Esophagus mucosa (tissue), 1 donor: ENCODE measurements at places on chromosomes 7 and 10.

- no peak for ATAC-seq
Measured at GRCh38 chr7:111763221-111763801, 201.0 kb upstream of the IMMP2L start.

GRCh38 chr7:102811942-102812678 is 63.3 kb downstream of the FAM185A start:
- ATAC-seq: no peak

DNA sequence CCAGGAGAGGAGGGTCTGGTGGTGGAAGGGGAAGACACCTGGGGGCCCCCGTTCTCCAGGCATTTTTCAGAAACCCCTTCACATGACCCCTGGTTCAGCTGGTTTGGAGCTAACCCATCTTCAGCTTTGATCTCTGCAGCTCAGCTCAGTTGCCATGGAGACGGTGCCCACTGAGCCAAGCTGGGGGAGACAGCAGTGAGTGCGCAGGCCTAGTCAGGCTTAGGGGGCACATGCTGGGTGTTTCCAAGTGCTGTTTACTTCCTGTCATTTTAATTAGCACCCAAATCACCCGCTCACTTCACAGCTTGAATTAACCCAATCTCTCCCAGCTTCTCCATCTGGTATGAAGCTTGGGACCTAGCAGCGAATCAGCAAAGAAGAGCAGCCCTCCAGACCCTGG is 9.0 kb downstream of the SPOCK2 start:
- ATAC-seq: no peak

- ATAC-seq: no peak
Measured at GRCh38 chr7:114048386-114049235, 129.8 kb upstream of the PPP1R3A start.

DNA sequence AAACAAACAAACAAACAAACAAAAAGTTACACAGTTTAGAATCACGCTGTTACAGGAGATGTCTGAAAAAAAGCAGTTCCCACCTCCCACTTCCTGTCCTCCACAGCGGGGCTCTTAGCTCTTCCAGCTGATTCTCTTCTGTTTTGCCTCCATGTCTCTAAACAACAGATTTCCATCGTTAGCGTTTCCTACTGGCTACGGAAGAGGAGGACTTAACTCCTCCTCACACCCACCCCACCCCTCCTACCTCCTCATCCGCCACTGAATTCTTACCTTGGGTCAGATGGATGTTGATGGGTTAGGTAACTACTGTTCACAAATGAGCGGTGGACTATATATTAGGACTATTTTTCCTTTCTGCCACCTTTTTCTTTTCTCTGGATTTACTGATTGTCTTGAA is 36.8 kb upstream of the NUB1 start:
- no peak for ATAC-seq

DNA sequence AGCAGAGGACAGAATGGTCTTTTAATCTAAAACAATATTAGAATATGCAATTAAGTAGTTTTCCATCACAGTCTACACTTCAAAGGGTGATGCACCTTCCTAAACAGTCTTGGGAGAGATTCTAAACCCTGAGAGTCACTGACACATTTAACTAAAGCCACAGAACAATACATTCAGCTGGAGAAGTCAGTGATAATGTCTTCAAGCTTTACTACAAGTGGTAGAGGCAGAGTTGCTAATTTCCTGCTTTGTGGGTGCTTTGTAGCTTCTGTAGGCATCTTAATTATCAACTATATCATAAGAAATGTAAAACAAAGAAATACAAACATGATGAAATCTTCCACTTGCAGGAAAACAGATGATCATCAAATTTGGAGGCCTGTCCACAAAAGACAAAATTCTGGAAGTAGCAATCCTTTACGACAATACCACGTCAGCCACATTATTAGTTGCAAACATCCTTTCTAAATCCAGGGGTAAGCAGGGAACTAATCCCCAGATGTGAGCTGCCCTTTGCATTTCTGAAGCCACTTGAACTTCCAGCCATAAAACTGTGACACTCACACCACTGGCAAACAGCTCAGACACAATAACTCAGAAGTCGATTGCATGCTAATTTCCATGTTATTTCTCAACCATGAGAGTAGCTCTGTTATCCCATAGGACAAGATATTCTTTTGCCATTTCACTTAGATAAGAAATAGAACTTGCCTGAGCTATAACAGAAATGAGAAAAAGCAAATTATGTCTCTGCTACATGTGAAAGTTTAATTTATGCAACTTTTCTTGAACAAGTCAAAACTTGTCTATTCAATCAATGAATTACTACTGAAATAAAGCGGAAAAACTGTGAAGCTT is 212.2 kb downstream of the FAM107B start:
- ATAC-seq: no peak

DNA sequence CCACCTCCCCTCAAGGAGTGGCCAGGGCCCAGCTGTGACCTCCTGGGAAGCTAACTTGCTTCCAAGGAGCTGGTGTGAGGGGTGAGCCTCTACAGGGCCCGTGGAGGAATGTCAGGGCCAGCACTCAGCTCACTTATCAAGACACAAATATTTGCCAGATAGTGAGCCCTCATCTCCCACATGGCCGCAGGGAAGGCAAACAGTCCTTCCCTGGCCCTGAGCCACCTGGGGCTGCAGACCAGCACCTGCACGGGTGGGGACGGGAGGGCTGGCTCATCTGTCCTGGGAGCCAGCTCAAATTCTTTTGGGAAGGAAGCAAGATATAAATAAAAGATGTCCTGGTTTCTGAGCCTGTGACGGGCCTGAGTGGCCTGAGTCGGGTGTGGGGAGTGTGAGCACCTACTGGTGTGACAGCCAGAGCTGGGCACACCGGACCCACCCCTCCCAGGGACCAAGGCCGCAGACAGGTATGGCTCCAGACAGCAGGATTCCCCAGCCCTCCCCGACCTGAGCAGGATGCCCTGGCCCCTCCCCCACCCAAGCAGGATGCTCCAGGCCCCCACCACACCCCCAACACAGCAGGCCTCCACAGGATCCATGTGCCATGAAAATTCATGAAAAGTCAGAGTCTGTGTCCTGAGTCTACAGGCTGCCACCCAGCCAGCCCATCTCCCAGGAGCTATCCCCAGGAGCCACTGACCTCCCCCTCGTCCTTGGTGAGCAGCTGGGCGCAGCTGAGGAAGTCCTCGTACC is 148.0 kb downstream of the MAPK8 start:
- ATAC-seq: no peak

DNA sequence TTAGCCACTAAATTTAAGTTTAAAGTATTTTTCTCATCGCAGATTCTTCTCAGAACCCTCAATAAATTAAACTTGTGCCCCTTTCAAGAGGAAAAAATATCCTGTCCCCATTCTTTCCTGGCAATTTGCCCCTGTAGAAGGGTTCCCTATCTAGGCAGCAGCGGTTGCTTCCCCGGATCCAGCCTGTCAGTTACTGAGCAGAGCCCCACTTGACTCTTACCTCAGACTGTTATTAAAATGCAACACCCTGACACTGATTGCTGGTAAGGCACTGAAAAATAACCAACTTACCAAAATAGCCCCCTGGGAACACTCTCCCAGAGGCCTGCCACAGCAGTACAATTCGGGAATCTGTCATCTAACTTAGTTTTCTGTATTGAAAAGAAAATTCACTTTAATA is 13.9 kb downstream of the LMTK2 start:
- no peak for ATAC-seq

- no peak for ATAC-seq
Measured at GRCh38 chr10:352476-353235, 217.4 kb downstream of the ZMYND11 start.

DNA sequence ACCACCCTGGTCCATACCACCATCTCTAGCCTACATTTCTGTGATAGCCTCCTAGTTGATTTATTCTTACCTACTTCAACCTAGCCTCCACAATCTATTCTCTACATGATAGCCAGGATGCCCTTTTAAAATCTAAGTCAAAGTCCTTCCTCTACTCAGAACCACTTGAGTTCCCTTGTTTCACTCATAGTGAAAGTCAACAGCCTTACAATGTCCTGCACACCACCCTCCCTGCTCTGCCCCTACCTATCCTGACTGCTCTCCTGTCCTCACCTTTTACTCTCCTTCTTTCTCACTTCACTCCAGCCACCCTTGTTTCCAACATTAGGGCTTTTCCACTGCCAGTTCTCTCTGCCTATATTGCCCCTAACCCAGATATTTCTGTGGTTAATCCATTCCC is 146.7 kb downstream of the GRM3 start:
- ATAC-seq: no peak

GRCh38 chr10:70381471-70382421 is 679 bp downstream of the LRRC20 start:
- ATAC-seq: peak; percentile 14

DNA sequence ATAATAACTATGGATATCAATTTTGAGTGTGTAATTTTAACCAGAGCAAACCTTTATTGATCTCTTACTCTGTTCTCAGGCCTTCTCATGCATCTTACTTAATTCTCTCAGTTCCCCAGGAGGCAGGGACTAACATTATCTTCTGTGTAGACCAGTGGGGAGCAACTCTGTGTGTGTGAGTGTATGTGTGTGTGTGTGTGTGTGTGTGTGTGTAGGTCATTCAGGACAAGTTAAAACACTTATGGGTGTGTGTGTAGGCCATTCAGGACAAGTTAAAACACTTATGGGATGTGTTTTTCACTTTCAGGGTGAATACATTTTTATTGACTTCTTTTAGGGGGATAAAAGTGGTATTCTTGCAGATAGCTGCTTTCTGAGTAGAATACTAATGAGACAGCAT is 145.0 kb downstream of the ADAM12 start:
- ATAC-seq: no peak

DNA sequence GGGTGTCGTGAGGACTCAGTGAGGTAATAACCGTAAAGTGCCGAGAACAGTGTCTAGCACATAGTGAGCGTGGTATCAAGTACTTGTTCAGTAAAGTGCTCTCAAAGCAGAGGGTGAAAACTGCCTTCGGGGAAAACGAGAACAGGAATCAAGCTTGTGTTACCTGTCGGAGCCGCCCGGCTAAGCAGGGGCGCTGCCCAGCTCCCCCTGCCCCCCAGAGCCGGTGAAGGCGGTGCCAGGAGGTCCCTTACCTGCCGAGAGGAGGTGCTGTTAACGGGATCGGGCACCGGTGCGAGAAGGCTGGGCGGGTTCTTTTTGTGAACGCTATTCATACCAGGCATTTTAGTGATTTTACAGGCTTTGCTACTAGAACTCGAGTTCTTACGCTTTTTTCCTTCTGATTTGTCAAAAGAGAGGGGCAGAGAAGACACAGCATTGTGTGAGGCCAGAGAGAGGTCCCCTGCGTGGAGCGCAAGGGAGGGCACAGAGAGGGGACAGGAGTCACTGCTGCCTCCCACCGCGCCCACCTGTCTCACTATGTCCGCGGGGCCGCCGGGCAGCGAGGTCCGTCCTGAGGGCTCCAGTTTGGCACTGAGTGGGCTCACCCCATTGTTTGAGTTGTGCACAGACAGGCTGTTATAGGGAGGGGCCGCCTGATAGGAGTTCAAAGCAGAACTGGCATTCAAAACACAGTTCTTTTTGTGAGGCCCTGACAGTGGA is 32.5 kb upstream of the EFCAB10 start:
- no peak for ATAC-seq

GRCh38 chr10:88076027-88076880 is 212.8 kb downstream of the PTEN start:
- ATAC-seq: peak; percentile 31

DNA sequence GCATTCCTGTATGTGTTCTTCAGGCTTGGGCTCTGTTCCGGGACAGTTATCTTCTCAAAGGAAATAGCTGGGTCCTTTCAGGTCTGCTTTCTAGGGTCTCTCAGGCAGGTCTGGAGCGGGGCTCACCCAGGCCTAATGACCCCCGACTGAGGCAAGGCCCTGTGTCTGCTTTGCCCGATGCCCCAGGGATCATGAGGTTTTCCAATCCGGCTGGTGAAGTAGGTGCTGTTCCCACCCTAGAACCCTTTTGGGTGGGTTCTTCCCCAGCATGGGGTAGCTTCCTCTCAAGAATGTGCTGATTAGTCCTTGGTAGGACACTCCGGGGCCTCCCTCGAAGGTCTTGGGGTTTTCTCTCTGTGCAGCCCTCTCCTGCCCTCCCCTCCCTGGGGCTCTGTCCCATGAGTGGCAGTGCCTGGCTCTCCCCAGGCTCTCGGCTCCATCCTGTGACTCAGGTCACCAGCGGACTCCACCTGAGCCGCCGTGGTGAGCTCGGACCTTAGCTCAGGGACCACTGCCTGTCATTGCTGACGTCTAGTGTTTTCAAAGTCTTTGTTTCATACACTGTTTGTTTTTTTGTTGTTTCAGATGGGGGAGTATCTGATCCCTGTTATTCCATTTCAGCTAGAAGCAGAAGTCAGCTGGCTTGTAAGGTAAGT is 71.0 kb upstream of the NKX6-2 start:
- no peak for ATAC-seq

- ATAC-seq: no peak
Measured at GRCh38 chr10:116082206-116082605, 190.8 kb downstream of the GFRA1 start.

DNA sequence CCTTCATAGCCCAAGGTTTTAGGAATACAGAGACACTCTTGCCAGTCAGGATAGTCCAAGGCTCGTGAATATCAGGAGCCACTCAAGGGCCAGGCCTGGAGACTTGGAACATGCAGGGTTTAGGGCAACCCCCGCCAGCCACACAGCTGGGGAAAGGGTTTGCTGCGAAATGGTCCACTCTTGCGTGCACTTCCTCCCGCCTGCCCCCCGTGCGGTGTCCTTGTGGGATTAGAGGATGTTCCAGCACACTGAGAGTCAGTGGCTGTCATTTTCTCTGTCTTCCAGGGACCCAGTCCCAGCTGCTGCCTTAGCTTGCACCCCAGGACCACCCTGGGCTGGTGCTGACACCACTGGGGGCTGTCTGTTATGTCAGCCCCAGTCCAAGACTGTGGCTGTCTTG is 38.5 kb downstream of the POR start:
- ATAC-seq: no peak

DNA sequence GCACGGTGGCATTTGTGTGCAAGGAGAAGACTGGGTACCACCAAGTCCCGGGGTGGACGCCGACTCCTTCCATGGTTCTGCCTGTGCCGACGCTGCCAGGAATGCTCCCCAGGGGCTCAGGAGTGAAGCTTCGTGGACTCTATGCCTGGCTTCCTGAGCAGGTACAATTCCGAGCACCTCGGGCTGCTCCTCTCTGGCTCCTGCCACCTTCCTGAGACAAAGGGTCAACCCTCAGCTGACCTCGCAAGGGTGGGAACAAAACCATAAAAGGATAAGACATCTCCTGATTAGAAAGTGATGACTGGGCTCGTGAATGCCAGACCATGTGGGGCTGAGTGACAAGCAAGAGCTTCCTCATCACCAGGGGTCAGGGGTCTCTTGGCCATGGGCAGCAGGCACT is 31.8 kb downstream of the CALML3 start:
- no peak for ATAC-seq

- peak; percentile 43 for ATAC-seq
Measured at GRCh38 chr10:35907548-35907947, 265.5 kb upstream of the FZD8 start.
